ENCODE measurements at places on chromosomes 2 and 18.
A peak's percentile ranks its signal among the peaks of the same experiment; 100 is the strongest.

DNA sequence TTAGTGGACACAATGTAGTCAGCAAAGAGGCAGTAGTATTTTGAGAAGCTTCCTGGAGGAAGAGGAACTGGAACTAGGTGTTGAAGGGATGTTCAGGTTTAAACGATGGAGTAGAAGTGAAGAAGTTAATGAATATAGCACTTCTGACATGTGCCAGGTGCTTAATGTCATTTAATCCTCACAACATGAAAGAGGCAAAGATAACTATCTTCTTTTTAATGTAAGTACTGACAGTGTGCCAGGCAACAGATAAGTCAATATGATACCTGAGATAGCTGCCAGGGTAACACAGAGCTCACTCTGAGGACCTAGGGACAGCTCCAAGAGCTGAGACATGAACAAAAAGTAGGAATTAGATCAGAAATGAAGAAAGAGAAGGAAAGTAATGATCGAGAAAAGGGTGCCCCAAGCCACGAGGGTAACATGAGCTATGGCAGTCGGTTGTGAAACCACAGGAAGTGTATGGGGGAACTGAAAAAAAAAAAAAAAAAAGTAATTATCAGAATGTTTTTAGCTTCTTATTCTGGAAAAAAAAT lies 140.7 kb downstream of the RNF144A start:
- DNase-seq, result no peak

DNA sequence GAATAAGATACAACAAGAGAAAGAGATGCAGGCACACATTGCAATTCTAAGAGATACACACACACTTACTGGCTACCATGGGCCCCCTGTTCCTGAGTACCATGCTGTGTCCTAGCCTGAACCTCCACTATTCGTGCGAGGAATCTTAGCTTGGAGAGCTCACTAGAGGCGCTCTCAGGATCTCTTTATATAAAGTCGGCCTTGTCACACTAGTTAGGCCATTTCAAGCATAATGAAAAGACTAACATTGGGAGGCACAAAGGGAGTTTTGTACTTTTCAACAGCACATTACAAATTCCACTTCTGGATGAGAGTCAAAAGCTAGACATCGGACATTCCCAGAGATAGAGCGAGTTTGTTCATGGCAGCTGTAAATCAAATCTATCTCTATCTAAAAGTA lies 365.2 kb downstream of the DSEL start:
- DNase-seq, result no peak

DNA sequence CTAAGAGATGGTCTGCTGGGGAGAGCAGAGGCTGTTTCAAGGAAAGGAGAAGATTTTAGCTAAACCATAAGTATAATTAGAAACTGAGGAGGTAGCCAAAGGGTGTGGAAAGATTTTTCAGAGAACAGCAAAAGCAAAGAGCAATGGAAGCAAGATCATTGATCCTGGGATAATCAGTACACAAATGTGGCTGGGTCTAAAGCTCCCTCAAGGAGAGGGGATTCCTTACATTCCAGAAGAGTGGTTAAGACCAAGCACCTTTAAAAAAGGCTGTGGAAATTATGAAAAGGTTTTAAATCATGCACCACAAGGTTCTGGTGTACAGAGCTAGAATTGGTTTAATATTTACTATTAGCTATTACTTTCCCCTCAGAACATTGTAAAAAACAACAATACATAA lies 246.0 kb upstream of the UBE2E3 start:
- DNase-seq, result no peak

- DNase-seq, result no peak
Measured at GRCh38 chr2:205361272-205361671, 321.0 kb upstream of the NRP2 start.

- DNase-seq, result no peak
Measured at GRCh38 chr18:317618-318017, 49.8 kb upstream of the THOC1 start.

GRCh38 chr2:219119422-219120043 lies 41.1 kb downstream of the NHEJ1 start:
- peak; percentile 79 for DNase-seq

GRCh38 chr18:63596964-63597363 lies 9.8 kb downstream of the SERPINB13 start:
- DNase-seq, result no peak

DNA sequence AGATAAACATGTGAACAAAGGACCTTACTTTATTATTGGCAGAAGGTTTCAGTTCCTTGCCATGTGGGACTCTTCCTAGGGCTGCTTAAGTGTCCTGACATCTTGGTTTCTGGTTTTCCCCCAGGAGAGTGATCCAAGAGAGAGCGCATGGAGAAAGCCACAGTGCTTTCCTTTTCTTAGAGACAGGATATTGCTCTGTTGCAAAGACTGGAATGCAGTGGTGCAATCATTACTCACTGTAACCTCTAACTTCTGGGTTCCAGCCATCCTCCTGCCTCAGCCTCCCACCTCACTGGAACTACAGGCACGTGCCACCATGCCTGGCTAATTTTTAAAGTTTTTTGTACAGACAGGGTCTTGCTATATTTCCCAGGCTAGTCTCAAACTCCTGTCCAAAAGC lies 38.1 kb upstream of the TCF7L1 start:
- DNase-seq, result no peak

DNA sequence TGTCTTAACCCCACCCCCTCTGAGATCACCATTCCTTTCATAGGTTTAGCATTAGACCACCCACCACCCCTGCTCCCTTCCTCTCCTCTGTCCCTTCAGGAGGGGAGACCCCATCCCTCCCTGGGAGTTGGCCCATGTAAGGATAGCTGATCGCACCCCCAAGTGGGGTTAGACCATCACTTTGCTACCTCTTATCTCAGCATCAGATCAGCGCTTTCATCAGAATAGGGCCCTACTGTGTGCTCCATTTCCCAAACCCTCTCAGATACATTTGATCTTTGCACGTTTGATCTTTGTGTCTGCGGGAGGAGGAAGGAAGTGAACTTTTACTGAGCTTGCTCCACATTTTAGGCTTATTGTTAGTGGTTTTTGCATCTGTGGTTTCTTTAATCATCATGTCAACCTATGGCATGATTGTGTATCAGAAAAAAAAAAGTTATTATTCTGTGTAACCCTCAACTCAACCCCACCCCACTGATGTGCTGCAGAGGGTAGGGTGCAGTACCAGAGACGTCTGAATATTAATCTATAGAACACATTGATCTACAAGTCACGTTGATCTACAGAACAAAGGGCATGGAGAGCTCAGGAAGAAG lies 81.2 kb downstream of the PDCL3 start:
- no peak for DNase-seq

DNA sequence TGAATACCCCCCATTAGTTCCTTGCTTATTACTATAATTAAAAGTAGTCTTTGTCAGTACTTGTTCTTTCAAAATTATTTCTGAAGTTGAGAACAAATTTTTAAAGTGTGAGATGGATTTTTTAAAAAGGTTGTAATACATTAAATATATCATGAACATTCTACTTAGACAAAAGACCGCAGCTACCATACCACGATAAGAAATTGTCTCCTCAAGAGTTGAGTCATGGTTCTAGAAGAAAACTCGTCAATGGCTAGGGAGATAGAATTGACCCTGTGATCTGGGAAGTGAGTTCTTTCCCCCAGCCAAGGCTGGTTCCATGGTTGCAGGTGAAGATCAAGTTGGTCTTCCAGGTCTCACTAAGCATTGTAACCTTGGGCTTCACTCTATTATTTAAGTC lies 67.8 kb upstream of the ACYP2 start:
- no peak for DNase-seq

DNA sequence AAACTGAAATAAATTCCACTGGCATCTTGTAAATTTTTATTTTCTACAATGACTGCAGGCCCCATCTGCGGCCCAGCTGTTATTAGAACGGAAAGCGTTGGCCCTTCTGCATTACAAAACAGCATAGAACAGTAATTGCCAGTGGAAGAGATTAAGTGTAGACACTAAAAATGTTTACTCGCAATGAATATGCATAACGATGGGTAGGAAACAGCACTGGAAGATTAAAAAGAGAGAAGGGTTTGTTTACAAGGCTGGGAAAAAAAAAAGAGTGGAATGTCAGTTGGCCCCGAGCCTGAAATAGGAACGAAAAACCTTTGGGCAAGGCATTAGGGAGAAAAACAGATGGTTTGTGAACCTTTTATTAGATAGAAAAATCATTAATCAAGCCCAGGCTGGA lies 275.9 kb upstream of the TCF4 start:
- no peak for DNase-seq

GRCh38 chr18:24271381-24272228 lies 126.0 kb downstream of the OSBPL1A start:
- DNase-seq, result peak; percentile 66

DNA sequence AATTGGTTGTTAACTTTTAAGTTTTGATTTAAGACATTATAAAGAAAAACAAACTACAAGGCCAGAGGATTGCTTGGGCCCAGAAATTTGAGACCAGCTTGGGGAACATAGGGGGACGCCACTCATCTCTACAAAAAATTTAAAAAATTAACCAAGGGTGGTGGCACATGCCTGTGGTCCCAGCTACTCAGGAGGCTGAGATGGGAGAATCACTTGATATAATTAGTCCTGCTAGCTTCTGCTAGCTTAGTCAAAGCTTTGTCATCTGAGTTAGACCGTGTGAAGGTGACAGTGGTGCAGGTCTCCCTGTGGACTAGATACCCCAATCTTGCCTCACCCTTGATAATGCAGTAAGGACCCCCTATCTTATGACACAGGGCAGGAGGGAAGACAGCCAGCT lies 6.0 kb upstream of the ZNF396 start:
- DNase-seq, result no peak

DNA sequence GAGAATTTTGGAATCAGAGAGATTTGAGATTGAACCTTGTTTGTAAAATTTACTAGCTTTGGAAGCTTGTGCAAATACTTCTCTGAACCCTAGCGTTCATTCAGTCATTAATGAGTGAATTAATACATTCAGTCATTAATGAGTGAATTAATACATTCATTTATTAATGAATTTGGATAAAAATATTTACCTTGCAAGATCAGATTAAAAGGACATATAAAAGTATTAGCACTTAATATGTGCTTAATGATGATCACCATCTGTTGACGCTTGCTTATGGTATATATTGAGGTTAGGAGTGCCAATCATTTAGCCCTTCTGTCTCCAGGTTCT lies 26.9 kb downstream of the EML4 start:
- DNase-seq, result no peak

- no peak for DNase-seq
Measured at GRCh38 chr2:181984814-181985631, 630 bp upstream of the PPP1R1C start.

DNA sequence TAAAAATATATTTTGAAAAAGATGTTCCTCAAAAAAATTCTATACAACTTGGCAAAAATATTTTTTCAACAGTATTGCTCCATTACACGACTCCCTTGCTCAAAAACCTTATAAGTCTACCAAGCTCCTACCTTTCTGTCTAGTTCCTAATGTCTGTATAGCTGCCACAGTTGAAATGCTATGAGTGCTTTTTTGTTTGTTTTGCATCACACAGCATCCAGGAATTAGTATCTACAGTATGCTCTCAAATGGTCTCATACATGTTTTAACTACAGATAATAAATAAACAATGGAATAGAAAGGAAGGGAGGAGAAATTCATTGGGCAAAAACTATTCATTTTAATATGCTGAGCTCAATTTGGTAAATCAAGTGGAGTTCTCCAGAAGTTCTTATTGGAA lies 17.3 kb downstream of the ACADL start:
- no peak for DNase-seq

- no peak for DNase-seq
Measured at GRCh38 chr18:74516271-74517235, 17.7 kb upstream of the CNDP1 start.

DNA sequence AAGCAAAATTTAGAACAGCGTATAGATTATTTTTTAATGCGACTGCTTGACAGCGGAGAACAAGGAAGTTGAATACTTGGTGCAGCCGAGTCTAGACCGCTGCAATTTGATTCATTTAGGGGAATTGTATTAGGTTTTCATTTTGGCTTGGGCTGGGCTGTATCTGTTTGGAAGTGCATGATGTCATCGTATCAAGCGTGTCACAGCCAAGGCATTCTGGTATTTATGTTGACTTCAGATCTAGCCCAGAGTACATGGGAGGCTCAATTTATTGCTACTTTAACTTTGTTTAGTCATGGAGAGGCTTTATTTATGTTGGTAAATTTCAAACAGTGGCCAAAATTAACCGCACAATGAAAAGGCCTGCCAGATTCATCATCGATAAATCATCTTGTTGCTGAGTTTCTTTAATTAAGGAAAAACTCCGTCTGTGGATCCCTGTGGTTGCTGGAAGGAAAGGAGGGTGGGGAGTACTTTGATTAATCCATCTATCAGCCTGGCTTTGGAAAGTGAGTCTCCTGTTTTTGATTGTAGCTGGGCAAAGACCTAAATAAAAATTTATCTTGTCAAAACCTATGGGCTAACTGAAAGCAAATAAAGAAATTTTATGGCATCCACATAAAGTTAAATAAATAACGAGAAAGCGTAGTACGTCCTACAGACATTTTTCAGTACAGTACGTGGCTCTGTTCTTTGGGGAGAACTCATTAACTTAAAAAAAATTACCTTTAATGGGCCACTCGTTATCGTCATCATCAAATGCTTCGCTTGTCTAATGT lies 230.4 kb upstream of the SPRED2 start:
- DNase-seq, result no peak

DNA sequence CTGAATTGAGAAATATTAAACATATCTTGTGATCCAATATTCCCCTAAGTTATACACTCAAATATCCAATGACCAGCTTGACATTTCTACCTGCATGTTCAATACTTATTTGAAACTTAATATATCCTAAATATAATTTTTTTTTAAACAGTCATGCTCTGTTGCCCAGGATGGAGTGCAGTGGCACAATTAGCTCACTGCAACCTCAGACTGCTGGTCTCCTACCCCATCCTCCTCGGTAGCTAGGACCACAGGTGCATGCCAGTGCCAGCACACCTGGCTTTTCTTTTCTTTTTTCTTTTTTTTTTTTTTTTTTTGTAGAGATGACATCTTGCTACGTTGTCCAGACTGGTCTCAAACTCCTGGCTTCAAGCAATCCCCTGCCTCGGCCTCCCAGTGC lies 4.2 kb downstream of the KYNU start:
- DNase-seq, result no peak

DNA sequence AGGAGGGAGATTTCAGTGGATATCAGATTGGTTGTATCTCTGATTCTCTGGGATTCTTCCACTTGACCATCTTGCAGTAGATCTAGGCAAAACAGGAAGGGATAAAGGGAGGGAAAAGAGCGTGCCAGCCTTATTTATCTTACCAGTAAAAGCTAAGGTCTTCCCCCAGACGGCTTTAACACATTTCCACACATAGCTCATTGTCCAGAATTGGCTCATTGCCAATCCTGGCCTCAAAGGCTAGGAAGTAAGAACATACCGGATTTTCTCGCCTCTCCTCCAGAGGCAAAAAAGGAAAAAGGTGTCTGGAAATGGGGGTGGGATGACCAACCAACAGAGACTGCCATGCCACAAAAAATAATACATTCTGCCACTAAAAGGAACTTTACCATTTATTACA lies 411.6 kb upstream of the NRP2 start:
- no peak for DNase-seq

DNA sequence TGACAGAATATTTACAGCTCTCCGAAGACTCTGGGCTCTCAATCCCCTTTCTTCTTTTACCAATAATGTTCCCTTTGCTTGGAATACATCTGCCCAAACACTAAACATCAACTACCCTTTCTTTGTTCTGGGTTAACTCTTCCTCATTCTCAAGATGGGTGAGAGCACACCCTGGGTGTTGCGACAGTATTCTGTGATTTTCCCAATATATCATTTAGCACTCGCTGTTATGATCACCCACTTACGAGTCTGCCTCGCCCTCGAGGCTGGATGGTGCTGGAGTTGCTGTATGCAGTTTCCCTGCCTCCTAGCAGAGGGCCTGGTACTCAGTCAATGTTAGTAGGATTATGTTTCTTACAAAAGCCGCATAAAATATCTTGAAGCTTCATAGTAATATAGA lies 93.2 kb downstream of the SOCS6 start:
- no peak for DNase-seq
